ENCODE measurements at places on chromosomes 5 and 9.
A peak's percentile ranks its signal among the peaks of the same experiment; 100 is the strongest.

GRCh38 chr5:36683821-36684434 lies 77.5 kb downstream of the SLC1A3 start:
- no peak for DNase-seq

GRCh38 chr5:14173377-14174229 lies 30.5 kb downstream of the TRIO start:
- DNase-seq = peak; percentile 65

GRCh38 chr5:72013766-72014624 lies 93.3 kb upstream of the MAP1B start:
- no peak for DNase-seq

- peak; percentile 98 for DNase-seq
These were observed 37.6 kb downstream of the ANKRD33B start for GRCh38 chr5:10601246-10602030.

DNA sequence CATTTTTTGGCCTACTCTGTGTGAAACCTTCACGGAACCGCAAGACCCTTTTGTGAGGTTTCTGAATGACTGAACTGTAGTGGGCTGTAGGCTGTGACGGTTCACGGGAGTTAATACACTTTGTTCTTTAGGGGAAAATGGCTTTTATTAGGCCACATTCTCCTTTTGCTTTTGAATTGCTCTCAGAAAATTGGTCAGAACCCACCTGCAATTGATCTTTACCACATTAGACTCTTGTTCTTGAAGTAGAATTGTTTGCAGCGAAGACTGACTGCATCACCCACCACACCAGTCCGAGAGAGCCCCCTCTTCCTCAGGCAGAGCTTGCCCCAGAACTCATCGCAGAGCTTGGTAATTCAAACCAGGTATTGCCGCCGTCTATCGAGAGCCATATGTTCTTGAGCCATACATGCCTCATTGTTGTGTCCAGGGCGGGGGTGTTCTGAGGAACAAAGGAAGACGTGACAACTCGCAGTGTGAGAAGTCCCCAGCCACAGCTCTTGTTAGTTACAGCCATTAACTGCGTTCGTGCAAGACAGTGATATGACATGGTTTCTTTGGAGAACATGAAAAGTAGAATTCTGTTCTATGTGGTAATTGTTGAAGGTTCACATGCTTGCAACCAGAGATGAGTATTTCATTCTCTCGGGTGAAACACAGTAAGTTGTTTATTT lies 166.4 kb upstream of the OTULINL start:
- no peak for DNase-seq

GRCh38 chr5:1033178-1033577 lies 24.6 kb downstream of the NKD2 start:
- no peak for DNase-seq

- no peak for DNase-seq
These were observed 40.1 kb downstream of the DCAF10 start for GRCh38 chr9:37840560-37841194.

GRCh38 chr5:131671994-131672655 lies 37.1 kb upstream of the RAPGEF6 start:
- peak; percentile 2 for DNase-seq

GRCh38 chr9:96617439-96618185 lies 2.0 kb downstream of the CDC14B start:
- no peak for DNase-seq

GRCh38 chr5:16888694-16889124 lies 47.4 kb downstream of the MYO10 start:
- DNase-seq = peak; percentile 12

DNA sequence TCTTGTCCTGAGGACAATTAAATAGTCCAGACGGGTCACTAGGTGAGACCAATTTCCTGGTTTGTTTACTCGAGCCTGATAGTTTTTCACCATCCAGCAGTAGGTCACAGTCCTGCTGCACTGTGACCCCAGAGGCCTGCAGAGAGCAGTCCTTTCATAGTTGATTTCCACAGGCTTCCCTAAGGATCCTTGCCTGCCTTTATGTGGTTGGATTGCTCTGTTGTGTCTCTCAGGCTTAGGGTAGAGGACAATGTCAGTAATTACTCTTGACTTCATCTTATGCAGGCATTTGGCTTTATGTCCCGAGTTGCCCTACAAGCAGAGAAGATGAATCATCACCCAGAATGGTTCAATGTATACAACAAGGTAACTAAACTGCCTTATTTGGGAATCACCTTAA lies 9.0 kb upstream of the CATSPER3 start:
- no peak for DNase-seq

GRCh38 chr5:72293495-72294055 lies 26.5 kb downstream of the MRPS27 start:
- DNase-seq = no peak

GRCh38 chr9:106941916-106942315 lies 79.0 kb downstream of the ZNF462 start:
- no peak for DNase-seq

DNA sequence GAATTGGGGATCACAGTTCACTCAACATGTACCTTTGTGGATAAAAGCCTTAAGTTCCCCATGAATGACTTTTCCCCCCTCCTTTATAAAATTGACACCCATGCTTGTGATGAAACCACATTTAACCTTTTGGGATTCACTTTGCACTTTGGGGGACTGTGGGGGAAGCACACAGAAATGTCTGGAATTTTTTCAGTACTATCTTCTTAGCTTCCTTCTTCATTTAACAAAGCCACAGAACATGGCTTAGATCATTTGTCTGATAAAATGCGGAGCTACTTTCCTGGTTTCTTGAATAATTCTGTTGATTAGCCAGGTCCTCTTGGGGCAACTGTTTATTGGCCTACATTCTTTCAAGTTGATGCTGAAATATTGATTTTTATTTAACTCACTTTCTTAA lies 29.9 kb downstream of the TNFSF15 start:
- no peak for DNase-seq

GRCh38 chr9:108889649-108890067 lies 27.6 kb downstream of the ACTL7A start:
- peak; percentile 9 for DNase-seq

GRCh38 chr5:120320626-120321025 lies 143.5 kb upstream of the PRR16 start:
- no peak for DNase-seq

GRCh38 chr5:61614606-61615005 lies 282.5 kb downstream of the ZSWIM6 start:
- no peak for DNase-seq

GRCh38 chr5:164203581-164204225 lies 698.3 kb downstream of the MAT2B start:
- DNase-seq = no peak

GRCh38 chr9:71737455-71737854 lies 30.9 kb downstream of the CEMIP2 start:
- DNase-seq = no peak

- no peak for DNase-seq
These were observed 20.2 kb upstream of the ALDOB start for GRCh38 chr9:101455656-101456240.

DNA sequence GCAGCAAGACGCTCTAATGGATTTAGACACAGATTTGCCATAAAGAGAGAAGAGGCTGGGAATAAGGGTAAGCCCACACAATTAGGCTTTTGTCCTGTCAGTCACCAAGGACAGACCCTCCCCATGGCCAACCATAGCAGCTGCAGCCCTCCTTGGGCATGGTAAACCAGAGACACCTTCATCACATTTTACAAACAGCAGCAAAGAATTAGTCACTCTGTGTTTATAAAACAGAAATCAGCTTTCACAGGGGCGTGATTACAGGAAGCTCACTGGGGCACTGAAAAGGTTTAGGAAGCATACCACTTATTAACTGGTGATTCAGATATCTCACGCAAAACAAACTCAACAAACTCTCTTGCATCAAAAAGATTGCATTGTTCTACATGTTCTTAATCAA lies 37.3 kb upstream of the ZNF622 start:
- DNase-seq = no peak

- DNase-seq = no peak
These were observed 163.4 kb upstream of the CD180 start for GRCh38 chr5:67360047-67360446.

DNA sequence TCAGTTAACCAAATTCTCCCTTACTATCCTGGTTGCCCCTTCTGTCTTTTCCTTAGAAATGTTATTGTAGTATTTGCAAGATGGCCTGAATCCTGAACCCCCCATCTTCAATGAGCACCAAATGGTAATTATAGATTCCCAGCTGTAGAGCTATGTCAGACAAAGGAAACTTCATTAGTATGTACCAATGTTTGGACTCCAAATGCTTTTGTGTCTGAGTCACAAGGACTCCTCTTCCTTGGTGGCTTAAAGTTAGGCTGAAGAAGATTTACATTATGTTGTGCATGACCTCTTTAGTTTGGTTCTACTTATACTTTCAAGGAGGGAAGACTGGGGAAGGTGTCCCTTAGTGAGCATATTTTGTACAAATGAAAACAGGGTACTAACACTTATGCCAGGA lies 105.9 kb upstream of the CDKN2B start:
- no peak for DNase-seq

DNA sequence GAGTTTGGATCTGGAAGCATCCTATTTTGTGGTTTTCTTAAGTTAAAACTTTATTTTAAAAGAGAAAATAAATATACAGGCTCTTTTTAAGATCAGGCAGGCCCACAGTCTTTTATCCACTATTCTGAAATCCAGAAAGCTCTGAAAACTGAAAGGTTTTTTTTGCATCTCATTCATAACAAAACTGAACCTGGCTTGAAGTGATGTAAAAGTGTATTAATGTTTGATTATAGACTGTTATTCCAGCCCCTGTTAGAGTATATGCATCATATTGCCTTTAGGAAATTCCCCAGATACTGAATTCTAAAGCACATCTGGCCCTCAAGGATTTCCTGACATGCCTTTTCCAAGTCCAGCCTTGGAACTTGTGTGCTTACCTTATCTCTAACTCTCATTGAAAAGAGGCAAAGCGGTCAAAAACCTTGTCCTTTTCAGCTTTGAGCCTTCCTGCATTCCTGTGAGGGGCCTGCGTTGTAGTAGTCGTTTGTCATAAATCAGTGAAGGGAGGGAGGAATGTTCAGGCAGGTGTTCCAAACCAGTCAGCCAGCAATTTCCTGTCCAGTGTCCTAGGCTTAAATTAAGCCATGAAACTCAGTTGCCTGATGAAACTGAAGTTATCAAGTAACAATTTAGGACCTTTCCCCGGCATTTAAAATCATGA lies 110.4 kb downstream of the TLE4 start:
- no peak for DNase-seq

DNA sequence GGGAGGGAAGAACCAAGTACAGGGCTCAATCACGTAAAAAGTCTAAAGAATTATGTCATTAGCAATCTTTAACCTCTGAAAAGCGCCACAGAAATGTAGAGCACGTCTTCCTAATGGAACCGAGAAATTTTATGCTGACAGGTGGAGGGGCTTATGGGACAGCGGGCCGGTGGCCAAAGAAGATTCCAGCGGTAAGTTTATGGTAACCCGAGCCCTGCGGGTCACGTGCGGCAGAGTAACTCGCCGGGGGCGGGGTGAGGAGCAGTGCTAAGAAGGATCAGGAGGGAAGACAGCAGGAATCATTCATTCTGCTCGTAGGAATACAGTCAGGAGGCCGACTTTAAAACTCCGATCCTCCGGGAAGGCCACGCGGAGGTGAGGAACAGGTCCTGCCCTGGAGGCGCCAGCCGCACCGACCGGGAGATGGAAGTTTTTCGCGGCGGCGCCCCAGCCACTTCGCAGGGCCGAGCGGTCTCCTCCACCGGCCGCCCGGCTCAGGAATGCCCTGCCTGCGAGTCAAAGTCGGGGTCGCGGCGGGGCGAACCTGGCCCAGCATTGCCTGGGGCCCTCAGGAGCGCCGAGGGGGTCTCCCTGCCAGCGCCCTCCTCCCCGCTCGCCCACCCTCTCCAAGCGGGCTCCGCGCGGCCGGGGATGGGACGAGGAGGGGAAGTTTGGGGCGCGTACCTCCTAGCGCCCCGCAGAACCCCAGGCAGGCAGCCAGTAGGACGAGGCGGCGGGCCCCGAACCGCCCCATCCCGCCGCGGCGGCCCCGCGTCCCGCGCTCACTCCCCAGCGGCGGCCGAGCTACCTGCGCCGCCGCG lies 101.8 kb downstream of the ESM1 start:
- peak; percentile 43 for DNase-seq

DNA sequence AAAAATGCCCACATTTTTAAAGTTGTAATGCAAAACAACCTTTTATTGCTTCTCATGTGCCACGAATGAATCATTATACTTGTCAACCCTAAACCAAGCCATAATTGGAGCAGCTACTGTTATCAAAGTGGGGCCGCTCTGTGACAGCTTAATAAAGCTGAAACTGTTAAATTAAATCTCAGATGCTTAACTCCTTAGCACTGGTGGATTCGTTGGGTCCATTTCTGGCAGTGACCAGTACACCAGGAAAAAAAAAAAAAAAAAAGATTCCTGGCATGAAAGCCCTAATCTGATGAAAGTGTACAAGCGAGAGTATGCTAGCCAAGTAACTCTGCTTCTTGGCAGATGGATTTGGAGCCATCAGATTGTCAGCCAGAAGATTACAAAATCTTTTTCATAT lies 164.8 kb downstream of the ZSWIM6 start:
- no peak for DNase-seq

GRCh38 chr9:134698587-134699342 lies 57.2 kb downstream of the COL5A1 start:
- peak; percentile 69 for DNase-seq

DNA sequence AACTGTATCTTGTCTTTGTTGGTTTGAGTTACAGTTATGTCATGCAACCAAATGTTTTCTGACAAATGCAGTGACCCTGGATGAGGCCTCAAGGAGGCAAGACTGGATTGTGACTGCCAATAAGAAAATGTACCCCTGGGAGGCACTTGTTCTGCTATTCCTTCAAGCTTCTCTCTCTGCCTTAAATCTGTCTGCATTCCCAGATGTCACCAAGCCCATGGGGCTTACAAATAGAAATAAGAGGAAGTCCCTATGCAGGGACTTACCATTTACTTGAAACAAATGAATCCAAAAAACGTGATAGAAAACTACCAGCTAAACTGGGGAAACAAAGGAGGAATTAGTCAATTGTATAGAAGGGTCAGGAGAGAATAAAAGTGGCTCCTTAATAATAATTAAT lies 8.2 kb upstream of the PARP8 start:
- DNase-seq = no peak

- DNase-seq = no peak
These were observed 1.0 kb downstream of the OR1B1 start for GRCh38 chr9:122656378-122656777.

DNA sequence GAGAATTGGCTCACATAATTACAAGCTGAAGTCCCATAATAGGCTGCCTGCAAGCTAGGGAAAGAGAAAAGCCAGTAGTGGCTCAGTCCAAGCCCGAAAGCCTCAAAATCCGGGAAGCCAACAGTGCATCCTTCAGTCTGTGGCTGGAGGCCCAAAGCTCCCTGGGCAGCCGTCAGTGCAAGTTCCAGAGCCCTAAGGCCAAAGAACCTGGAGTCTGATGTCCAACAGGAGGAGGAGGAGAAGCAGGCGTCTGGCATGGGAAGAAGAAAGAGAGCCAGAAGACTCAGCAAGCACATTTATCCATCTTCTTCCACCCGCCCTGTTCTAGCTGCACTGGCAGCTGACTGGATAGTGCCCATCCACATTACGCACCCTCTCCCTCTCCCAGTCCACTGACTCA lies 213.4 kb downstream of the GAS1 start:
- DNase-seq = no peak

GRCh38 chr5:60896991-60897390 lies 47.9 kb downstream of the ERCC8 start:
- no peak for DNase-seq
